ENCODE measurements at places on chromosomes 3 and 15.

DNA sequence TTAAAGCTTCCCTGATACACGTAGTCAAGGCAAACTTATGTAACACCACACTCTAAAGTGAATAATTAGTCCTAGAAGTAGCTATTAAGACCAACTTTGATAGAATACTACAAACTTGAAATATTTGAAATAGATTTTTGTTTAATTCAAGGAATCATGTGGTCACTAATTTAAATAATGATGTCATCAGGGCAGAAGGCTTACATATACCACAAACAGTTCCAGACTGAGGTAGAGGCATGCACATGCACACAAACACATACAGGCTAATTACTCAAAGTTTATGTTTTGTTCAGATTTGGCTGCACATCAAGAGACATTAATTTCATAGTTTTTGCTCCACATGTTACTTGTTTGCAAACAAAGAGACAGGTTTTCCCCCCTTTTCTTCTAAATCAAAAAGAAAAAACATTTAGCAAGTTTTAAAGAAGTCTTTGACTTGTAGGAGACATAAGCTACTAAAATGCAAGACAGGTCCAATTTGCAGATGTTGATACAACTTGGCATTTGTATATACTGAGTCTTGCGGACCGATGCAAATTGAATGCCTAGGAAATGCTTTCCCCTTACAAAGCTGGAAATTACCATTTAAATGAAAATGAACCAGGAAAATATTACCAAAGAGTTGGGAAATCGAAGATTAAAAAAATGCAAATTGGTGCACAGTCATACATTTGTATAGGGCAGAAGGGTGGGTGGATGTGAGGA, 594.8 kb downstream of the MAGI1 start:
- DNase-seq, result no peak

GRCh38 chr3:32002561-32003368, 21.2 kb downstream of the ZNF860 start:
- DNase-seq, result no peak

DNA sequence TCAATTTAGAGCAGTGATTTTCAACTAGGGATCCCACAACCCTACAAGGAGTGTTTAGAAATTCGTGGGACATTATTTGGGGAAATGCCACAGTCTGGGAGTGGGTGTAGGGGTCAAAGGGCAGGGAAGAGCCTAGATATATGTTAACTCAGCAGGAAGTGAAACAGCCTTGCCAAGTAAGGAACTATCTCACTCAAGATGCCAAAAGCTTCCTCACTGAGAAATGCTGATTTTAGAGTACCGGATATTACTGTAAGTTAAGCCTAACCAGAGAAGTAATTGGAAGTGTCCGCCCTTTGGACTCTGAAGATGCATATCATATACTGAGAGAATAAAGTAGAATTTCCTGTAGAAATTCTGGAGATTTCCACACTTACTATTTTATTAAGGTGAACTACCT, 158.6 kb downstream of the BBX start:
- no peak for DNase-seq

GRCh38 chr3:194756791-194757325, 71.2 kb downstream of the FAM43A start:
- no peak for DNase-seq

GRCh38 chr3:62884096-62884870, 9.1 kb upstream of the CADPS start:
- no peak for DNase-seq

DNA sequence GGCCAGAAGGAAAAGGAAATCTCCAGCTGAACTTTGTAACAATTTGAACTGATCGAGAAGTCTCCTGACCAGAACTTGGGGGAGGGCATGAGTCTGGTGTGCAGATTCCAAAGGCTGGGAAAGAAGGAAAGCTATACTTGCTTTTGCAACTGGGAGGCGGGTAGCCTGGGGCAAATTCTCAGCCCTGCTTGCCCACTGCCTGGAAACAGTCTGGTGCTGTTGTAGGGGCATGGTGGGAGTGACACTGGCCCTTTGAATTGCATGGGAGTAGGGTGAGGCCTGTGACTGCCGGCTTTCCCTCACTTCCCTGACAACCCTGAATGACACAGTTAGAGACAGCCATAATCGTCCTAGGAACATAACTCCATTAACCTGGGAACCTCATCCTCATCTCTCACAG, 114.0 kb upstream of the POU1F1 start:
- DNase-seq, result no peak

- no peak for DNase-seq
Observed at GRCh38 chr3:123239756-123240155, 38.0 kb downstream of the SEC22A start.

GRCh38 chr3:61233746-61234145, 17.5 kb downstream of the FHIT start:
- no peak for DNase-seq

DNA sequence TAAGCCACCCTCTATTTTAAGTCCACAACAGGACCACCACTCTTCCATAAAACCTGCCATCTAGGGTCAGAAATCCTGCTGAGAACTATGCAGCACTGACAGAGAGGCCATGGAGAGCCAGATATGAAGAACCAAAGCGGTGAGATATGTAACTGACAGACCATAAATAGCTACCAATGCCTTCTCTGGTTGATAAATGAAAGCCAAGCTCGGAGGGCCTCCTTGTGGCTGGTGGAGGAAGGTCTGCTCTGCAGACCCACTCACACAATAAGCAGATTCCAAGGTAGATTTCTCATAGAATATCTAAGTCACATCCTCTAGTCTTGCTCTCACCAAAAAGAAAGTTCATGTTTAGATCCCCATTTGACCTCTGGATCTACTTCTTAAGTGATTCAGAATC, 38.9 kb downstream of the RYK start:
- DNase-seq, result peak; percentile 25

GRCh38 chr3:149199474-149199873, 22.2 kb downstream of the CP start:
- no peak for DNase-seq

DNA sequence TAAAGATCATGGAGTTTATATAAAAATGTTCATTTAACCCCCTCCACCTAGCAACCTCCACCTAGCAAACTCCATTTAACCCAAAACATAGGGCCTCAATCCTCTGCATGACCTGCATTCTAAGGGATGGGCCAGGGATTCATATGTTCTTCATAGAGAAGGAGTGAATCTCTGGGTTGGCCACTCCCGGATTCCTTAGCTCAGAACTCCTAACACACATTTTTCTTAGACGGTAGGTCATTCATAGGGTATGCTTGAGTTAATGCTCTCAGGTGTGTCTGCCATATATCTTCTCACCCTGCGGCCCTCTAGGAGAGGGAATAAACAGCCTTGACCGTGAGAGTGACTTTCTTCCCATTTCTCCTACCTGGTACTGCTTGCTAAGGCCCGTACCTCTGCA, 102.0 kb upstream of the IGSF10 start:
- no peak for DNase-seq

- DNase-seq, result no peak
Observed at GRCh38 chr15:90617171-90617570, 87.4 kb downstream of the CRTC3 start.

Data from GM20000 (cell line).